ENCODE measurements at places on chromosomes 12 and 14.

DNA sequence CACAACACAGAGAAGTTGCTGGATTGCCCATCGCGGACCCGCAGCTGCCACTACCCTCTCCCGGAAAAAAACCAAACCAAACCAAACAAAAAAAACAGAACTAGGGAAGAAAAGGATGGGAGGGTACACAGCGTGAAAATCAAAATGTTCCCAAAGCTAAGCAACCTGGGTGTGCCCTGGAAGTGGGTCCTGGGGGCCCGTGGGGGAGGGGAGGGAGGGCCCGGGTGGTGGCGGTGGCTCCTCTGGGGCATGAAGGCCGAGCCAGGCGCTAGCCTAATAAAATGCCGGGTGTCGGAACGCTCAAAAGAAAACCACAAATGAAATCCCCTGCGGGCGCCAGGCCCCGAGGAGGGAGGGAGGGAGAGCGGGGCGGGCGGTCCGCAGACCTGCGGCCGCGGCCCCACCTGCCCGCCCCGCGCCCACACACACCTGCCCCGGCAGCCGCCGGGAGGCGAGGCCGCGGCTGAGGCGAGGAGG lies 787 bp downstream of the HECTD4 start:
- DNase-seq = peak; percentile 60

DNA sequence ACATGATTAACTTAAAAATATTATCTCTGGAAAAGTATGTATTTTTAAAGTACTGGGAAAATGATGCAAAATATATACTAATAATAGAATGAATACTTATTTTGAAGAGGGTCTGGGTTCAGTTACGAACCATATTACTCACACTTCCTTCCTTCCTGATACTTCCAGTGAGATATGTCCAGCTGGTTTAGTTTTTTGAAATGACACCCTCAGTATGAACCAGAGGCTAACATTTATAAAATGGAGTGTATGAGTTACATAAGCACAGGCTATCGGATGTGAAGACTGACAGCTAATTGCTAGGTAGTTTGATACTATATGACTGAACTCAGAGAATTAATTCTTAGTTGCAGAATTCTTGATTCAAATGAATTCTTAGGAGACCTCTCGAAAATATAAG lies 122.9 kb downstream of the OTOGL start:
- no peak for DNase-seq

GRCh38 chr12:130347588-130347987 lies 9.9 kb downstream of the PIWIL1 start:
- no peak for DNase-seq

DNA sequence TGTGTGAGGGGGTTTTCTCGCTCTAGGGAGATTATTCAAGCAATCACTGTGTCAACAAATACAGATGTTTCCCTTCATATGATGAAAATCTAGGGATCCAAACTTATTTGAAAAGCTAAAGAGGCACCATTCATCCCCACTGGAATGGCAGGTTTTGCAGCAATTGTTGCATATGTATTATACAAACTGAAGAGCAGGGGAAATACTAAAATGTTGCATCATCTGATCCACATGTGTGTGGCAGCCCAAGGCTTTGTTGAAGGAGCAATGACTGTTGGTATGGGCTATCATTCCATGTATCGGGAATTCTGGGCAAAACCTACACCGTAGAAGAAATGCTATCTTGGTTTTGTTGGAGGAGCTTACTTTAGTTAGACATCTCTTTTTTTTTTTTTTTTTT lies 4.1 kb upstream of the PRPF40B start:
- DNase-seq = no peak

DNA sequence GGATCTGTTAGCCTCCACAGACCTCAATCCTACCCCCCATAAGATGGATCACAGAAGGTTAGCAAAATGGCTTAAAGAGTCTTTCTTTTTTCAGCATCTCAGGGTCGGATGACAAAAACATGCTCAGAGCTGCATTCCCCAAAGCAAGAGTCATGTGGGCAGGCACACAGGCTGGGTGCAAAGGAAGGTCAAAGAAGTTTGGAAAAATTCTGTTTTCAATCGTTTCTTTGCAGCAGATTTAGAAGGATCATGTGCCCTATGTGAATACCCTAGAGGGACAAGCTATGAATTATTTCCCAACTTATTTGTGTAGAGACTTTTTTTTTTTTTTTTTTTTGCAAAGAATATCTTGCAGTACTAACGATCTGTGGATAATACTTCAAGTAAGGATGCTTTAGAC lies 845.4 kb downstream of the VRK1 start:
- no peak for DNase-seq

GRCh38 chr12:131383291-131383690 lies 327.6 kb upstream of the SFSWAP start:
- no peak for DNase-seq

- DNase-seq = no peak
Measured at GRCh38 chr12:102652645-102653313, 172.4 kb upstream of the IGF1 start.

DNA sequence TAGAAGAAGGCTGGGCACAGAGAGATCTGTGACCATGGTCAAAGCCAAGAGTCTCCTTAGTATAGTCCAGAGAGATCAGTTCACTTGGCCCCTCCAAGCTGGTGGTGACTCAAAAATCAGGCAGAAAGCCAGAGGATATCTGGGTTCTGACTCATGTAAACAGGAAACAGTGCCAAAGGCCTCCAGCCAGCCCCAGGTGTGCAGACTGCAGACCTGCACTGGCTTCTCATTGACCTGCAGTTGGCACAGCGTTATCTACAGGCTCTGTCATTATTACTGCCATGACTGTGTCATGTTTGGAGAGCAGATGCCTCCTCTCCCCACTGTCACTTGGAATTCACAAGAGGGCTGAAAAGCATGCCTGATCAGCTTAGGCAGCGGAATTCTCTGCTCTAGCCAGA lies 295.7 kb upstream of the PRKD1 start:
- no peak for DNase-seq

- peak; percentile 50 for DNase-seq
Measured at GRCh38 chr14:101814934-101815333, 53.4 kb downstream of the PPP2R5C start.

GRCh38 chr12:63410197-63410596 lies 258.1 kb downstream of the DPY19L2 start:
- DNase-seq = no peak

- DNase-seq = no peak
Measured at GRCh38 chr14:50340963-50341362, 28.8 kb downstream of the DMAC2L start.

GRCh38 chr14:64208981-64209380 lies 85.2 kb downstream of the ESR2 start:
- DNase-seq = no peak

DNA sequence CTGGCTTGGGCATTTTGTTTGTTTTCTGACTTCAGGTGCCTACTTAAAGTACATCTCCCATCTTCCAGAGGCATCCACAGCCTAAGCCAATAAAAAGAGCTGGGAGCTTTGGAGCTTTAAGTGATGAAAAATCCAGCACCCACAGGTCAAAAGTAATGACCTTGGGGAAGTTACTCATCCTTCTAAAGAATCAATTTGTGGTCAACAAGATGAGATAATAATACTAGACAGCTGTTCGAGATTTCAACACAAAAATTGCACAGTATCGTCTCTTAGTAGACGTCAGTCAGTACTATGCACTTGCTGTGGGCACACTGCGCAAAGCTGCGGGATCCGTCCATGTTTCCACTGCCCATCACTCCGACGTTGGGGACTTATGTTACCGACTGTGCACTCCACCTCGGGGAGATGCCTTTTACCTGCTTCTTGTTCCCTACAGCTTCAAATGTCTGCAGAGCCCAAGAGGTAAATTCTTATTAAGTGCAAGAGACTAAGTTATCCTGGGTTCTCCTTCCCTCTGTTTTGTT lies 1.3 kb downstream of the ST8SIA1 start:
- DNase-seq = peak; percentile 17

DNA sequence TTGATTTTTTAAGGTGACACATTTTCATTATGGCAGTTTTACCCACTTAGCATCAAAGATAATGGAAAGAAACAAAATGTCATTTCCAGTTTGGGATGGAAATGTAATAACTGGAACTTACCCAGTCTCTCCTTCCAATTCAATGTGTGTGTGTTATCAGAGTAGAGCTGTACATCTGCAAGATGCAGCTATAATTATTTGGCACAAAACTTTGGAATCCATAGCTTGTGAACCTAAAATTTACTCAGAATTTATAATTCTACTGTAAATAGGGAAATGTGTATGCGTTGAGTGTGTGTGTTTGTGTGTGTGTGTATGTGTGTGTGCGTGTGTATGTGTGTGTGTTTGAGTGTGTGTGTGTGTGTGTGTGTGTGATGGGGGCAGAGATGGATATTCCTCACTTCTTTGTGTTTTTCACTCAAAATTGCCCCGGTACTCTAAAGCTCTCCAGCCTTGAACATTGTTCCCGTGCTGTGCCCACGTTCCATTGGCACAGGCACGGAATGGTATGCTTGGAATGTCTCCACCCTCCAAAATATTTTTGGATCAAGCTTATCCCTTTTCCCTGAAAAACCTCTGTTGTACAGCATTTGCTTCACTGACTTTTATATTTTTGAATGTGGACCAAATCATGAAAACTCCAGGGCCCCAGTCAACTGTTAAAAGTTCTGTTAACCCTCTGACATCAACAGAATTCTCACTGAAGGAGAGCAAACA lies 150.2 kb upstream of the BMP4 start:
- DNase-seq = no peak

DNA sequence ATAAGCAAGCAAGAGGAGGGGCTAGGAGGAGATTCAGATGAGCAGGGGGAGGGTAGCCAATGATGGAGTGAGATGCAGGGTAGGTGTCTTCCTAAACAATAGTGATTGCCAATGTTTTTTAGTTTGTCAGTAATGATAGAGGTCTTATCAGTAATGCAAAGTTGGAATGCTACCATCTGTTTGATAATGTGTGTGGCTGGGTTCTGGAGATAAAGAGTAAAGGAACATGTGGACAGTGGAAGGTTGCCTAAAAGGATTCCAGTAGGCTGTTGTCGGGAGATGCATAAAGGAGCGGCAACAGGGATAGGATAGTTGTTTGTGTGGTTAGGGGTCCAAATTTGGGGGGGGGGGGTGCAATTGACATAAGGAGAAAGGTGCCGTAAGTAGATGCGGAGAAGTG lies 52.5 kb downstream of the TESPA1 start:
- DNase-seq = no peak

DNA sequence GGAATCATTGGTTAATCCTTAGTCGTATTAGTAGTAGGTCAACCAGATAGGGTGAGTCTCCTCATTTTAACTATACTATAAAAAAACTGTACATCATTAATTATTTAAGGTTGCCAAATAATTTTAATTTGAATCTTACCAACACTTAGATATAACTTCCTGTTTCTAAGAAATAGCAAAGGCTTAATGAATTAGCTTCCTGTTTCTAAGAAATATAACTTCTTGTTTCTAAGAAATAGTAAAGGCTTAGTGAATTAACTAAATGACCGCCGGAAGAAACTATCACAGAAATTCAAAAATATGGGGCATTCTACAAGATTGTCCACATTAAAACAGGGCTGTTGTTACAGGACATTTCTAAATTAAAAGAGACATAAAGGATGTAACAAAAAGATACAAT lies 392.9 kb upstream of the FOXG1 start:
- no peak for DNase-seq

GRCh38 chr14:77268989-77269600 lies 1.9 kb downstream of the NGB start:
- no peak for DNase-seq

- DNase-seq = no peak
Measured at GRCh38 chr12:96212456-96213375, 18.5 kb downstream of the ELK3 start.

DNA sequence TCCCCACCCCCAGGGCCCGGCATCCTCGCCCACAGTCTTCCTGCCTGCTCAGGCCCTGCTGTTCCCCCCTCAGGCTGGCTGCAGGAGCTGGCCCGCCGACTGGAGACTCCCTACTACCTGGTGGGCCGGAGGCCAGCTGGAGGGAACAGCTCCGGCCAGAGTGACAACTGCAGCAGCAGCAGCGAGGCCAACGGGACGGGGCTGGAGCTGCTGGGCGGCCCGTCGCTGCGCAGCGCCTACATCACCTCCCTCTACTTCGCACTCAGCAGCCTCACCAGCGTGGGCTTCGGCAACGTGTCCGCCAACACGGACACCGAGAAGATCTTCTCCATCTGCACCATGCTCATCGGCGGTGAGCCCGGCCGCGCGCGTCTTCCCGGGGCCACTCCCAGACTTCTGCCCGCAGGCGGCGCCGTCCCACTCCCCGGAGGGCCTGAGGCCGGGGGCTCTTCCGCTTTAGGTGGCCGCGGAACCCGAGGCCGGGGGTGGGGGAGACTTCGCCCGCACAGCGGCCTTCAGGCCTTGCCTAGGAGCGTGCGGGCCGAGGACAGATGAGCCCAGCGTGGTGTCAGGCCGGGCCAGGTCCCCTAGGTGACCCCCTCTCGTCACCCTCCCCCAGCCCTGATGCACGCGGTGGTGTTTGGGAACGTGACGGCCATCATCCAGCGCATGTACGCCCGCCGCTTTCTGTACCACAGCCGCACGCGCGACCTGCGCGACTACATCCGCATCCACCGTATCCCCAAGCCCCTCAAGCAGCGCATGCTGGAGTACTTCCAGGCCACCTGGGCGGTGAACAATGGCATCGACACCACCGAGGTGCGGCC lies 10.2 kb downstream of the KCNH3 start:
- peak; percentile 15 for DNase-seq

DNA sequence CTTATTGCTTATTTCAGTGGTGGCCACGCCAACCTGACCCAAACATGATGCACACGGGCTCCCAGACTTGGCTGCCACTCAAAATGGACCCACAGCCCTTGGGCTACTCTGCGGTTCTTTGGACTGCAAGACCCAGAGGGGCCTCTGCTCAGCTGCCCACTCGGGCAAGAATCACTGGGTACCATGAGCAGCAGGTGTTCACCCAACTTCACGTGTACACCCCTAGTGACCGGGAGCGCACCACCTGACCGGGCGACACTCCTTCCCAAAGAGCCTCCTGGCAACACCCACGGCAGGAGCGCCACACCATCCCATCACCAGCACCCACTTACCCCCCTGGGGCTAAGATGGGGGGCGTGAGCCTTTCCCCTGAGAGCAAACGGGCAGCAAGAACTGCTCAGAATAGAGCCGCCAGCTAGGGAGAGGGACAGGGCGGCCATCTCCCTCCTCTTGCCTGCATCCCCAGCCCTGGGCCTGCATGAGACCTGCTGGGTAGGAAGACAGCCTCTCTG lies 32.0 kb downstream of the CCNK start:
- no peak for DNase-seq

- no peak for DNase-seq
Measured at GRCh38 chr12:94571556-94571955, 78.8 kb downstream of the TMCC3 start.

- peak; percentile 91 for DNase-seq
Measured at GRCh38 chr14:20989787-20990600, at the start of gene METTL17. TSS of gene METTL17 (plus strand) at chr14:20989980. CDS start at chr14:20990003, 23 bp downstream.

DNA sequence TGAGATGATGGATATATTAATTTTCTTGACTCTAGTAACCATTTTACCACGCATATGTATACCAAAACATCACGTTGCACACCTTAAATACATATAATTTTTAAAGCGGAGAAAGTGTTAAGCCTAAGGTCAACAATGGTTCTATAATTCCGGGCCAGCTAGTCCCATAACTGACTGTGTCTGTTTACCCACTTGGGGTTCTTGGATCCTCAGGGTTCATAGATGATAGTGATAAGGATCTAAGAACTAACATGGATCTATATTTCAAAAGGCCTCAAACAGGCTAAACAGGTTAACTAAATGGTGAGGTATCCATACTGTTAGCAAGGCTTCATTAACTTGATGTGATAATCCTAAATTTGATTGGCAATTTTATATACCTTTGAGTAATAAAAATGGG lies 9.8 kb downstream of the SLC38A1 start:
- DNase-seq = no peak

Data from CD4-positive, alpha-beta T cell treated with Interleukin-21 for 1 hour (primary cell).